ENCODE measurements at places on chromosomes 13 and 19.

- DNase-seq = no peak
These were observed 105.4 kb downstream of the URI1 start for GRCh38 chr19:30047432-30047831.

- DNase-seq = no peak
These were observed 93.6 kb upstream of the ZNF507 start for GRCh38 chr19:32251634-32252332.

DNA sequence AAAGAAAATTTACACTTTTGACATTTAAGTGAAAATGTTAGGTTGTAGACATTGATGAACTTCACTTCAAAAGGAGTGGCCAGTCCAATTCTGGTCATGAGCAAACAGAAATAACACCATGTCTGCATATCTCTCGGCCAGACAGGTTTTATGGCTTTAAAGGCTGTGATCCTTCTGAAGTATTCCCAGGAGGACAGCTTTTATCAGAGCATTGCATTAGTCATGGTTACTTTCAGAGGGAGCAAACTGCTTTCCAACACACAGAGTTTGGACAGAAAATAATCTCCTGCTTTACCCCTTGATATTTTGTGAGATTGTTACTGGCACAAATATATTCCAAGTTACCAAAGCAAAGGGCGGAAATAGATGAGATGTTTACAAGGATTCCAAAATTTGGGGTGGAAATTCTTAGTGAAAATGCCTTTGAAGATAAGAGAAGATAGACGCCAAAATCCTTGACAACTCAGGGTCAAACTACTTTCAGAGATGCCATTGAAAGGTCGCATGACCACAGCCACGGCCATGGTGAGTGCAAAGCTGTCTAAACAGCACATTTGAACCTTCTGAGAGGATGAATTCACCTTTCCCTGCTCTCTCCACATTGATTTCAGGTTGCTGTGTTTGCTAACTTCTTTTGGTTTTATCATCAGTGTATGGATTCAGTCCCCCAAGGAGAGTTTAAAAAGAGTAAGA is 584.5 kb upstream of the SGCG start:
- no peak for DNase-seq

DNA sequence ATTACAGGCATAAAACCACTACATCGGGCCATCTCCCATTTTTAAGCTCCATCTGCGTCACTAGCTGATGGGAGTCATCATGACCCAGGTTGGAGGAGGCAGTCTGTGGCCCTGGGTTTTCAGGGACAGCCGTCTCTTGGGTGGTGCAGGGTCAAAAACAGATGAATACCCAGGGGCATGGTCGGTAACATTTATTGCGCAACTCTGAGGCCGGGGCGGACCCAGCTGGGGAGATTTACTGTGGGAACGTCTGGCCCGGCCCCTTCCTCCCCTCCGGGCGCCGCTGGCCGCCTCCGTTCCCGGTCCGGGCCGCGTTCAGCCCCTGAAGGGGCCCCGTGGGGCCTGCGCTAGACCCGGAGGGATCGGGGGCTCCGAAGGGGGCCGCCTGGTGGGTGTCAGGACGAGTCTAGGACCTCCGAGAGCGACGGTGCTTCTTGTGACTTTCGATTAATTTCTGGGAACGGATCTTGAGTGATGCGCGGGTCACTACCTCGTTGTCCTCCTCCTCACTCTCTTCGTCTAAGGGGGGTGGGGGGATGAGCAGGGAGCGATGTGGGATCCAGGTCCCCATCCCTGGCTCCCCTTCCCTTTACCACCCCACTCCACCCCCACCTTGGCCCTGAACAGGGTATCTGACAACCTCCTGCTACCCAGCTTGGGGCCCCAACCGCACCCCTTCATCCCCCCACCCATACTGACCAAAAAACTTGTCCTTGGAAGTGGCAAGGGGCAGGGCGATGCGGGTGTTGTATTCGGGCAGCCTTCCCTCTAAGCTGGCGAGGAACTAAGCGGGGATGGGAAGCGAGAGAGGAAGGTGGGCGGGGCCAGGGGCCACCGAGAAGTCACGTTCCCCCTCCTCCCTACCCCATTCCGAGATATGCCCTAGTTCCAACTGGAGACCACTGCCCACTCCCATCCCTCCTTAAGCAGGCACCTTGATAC is 1.6 kb upstream of the RGL3 start:
- no peak for DNase-seq
